ENCODE measurements at places on chromosomes 4 and X.

DNA sequence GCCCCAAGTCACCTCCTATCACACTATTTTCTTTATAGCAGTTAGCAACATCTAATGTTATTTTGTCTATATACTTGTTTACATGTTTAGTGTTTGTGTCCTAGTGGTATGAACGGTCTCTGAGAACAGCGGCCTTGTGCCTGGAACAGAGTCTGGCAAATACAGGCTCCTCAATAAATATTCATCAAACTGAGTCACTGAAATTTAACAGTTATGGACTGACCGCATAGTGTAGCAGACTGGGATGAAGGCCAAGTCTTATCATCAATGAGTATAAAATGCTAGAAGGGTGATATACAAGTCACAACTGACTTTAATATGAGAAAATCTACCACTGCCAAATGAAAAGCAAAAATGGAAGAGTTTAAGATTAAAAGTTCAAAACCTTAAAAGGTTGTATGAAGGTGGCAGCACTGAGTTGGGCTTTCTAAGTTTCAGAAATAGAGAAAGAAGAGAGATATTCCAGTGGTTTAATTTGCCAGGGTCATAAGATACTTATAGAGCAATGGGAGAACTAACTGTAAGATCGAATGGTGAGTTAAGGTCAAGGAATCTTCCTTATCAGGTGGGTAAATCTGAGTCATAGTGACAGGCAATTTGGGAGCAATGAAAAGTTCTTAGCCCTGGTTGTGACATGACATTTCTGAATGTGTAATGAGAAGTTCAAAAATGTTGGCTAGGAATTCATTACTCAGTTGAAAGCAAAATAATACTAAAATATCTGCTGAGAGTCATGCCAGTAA, 34.9 kb downstream of the ELOVL6 start:
- DNase-seq, result peak; percentile 81

DNA sequence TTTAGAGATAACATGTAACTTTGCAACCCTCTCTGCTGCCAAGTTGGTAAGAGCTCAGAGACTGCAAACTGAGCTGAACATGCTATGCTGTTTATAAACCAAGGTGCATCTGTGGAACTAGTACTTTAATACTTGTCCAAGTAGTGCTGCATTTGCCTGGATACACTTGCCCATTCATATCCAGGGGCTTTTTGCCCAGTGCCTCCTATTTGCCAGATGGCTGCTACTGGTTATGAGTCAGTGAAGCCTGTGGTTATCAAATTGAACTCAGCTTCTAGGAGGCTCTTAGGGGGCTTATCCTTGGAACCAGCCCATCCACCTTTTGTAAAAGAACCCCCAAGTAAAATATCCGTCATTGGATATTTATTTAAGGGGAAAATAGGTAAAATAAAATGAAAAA, 79.6 kb downstream of the AFF2 start:
- DNase-seq, result no peak

DNA sequence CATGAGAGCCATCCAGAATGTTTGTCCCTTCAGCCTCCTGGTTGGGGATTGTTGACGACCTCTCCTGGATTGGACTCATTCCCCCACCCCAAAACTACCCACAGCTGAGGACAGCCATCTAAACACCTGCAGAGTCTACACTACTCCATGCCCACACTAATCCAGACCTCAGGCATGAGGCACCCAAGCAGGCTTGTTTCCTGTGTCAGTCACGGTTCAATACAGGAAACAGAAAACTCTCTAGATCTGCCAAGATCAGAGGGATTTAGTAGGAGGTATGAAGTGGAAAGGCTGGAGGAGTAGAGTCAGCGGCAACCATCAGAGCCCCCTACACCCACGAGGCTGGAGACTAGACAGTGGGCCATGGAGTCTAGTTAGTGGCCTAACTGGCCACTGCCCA, 37.7 kb downstream of the HAND2 start:
- no peak for DNase-seq

DNA sequence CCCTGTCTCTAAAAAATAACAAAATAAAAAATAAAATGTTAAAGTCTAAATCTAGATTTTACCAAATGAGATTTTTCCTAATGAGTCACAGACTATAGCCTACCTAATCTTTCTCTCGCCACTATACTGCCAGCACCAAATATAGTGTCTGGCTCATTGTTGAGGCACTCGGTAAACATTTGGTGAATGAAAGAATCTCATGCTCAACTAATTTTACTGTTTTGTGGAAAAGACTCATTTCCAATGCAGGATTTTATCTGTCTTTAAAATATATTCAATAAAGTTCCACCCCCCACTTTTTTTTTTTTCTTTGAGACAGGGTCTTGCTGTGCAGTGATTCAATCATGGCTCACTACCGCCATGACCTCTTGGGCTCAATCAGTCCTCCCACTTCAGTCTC, 71.5 kb downstream of the PLS3 start:
- peak; percentile 51 for DNase-seq

DNA sequence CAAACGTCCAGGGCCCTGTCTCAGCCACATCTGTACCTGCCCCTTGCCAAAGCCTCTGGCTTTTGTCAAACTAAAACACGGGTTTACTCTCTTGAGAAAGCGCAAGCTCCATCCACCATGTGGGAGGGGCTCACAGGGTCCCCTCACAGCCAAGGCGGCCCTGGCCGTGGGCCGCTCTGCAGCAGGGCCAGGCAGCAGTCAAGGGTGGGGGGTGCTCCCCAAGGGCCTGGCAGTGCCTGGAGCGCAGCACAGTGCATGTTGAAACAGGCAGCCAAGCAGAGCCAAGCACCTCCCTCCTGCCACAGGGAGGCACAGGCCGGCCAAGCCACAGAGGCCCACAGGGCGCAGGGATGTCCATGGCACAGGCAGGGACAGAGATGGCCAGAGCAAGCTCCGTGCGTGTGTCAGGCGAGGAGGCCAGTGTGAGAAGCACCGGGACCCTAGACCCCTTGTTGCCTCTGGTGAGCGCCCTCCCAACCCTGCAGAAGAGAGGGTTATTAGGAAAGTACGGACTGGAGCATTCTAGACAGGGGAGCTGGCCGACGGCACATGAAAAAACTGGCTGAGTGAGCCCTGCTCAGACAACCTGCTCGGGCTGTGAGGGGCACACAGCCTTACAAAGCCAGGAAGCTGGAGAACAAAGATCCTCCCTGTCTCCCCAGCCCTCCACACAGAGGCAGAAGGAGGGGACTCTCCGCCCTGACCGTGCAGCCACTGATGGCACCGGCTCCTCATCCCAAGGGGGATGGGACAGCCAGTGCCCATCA, 39.0 kb downstream of the FAM53A start:
- no peak for DNase-seq

- no peak for DNase-seq
Measured at GRCh38 chr4:22021106-22021505, 72.5 kb upstream of the KCNIP4 start.

GRCh38 chr4:93467484-93468155, 360.9 kb upstream of the ATOH1 start:
- DNase-seq, result no peak

GRCh38 chr4:53905941-53906377, 158.4 kb downstream of the CHIC2 start:
- DNase-seq, result peak; percentile 79

DNA sequence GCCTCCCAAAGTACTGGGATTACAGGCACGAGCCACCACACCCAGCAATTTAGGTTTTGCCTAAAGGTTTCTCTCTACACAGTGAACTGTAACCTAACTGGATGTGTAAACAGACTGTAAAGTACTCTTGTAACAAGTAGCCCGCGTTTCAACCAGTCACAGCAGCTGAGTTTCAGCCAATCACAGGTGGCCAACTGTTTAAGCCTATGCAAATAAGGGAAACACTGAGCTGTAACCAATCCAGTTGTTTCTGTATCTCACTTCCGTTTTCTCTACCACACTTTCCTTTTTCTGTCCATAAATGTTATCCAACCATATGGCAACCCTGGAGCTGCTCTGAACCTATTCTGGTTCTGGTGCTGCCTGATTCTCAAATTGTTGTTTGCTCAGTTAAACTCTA, 59.9 kb downstream of the DIPK2B start:
- no peak for DNase-seq

GRCh38 chr4:4614925-4615678, 73.3 kb upstream of the STX18 start:
- peak; percentile 74 for DNase-seq

DNA sequence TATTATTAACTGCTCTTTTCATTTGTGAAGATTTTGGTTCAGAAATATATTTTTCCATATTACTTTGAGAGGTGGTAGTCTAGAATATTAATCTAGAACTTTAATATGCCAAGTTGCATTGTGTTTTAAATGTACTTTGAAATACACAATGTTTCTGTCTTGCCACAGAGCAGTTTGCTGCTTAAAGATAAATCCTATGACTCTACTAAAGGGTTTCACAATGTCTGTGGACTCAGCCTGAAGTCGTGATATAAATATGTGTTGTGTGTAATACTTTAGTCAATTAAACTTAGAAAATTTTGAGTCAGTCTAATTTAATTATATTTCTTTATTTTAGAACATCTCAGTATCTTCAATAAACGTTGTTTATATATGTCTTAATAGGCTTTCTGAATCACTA, 1771.7 kb upstream of the PCDH7 start:
- no peak for DNase-seq

DNA sequence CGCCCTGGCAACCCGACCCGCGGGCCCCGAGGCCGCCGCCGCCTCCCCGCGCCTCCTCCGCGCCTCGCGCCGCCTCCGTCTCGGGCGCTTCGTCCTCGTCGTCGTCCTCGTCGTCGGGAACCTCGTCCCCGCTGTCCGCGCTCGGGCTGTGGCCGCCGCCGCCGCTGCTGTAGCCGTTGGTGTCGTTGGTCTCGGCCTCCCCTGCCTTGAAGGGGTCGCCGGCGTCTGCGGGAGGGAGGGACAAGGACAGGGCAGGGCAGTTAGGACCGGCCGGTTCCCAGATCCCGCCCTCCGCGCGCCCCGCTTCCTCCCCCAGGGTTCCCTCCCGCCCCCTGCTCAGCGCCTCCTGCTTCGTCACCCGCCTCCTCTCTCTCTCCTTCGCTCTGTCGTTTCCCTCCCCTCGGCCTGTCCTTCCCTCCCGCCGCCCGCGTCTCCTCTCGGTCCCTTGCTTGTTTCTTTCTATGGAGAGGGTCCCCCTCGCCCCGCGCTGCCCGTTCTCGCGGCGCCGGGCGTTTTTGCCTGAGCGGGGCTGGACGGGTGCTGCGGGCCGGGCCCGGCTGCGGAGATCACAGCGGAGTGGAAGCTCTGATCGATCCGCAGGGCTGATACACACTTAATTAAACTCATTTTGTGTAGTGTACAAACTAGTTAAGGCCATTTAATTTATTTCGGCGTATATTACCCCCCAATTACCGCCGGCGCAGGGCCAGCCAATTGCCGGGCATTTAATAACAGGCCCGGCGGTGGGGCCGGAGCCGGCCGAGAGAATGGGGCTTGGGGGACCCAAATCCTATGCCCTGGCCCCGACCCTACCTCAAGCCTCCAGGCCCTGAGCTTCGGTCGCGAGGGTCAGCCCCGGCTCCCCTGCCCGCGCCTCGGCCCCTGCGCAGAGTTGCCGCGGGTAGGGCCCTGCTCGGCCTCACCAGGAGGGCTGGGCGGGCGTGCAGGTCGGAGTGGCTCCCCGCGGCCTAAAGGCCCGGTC, 2.4 kb downstream of the NKX1-1 start:
- no peak for DNase-seq

GRCh38 chr4:140136509-140136908, 17.5 kb downstream of the MAML3 start:
- peak; percentile 49 for DNase-seq

DNA sequence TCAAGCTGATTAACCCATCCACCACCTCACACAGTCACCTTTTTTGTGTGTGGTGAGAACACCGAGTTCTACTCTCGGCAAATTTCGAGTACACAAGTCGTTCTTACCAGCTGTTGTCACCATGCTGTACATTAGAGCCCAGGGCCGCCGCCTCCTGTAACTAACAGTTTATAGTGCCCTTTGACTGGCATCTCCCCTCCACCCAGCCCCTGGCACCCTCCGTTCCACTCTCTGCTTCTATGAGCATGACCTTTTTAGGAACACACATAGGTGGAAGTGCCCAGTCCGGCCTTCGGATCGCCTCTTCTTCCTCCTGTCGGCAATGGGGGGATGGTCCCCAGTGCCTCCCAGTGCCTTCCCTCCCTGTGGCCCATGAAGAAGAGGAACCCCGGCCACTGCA, 141.4 kb downstream of the STK32B start:
- DNase-seq, result no peak

GRCh38 chr4:70000711-70001110, 4.9 kb downstream of the STATH start:
- DNase-seq, result no peak

DNA sequence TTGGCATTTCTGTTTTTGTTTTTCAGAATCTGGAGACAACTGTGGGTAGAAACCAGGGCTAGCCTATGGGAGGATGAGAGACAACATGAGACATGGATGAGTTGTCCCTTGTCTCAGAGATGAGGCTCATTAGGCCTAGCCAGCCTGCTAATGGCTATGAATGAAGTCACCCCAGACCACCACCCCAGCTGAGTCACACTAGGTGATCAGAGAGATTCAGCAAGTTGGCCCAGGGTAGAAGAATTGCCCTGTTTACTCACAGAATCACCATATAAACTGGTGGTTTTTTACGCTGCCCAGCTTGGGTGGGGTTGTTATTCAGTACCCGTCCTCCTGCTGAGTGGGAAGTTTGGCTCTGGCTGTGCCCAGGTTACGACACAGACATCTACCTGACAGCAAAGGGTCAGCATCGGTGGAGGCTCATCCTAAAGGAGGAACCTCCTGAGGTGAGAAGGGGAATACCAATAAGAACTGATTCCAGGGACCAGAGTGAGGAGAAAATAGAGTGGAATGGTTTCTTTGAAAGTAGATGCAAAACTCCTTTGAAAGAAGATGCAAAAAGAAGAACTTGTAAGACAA, 17.2 kb upstream of the ARSJ start:
- DNase-seq, result peak; percentile 48

DNA sequence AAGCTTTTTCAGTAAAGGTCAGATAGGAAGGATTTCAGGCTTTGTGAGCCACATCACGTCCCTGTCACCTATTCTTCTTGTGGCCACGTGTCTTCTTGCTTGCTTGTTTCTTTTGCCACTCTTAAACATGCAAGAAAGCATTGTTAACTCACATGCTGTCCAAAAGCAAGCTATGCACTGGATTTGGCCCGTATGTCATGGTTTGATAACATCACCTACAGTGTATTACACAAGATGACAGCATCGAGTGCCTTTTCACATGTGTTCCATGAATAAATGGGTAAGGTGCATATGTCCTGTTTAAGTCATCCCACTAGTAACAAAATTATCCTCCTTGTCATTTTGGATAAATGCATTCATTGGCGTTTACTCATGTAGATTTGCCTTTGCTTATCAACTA, 468.0 kb upstream of the FAT1 start:
- DNase-seq, result no peak

DNA sequence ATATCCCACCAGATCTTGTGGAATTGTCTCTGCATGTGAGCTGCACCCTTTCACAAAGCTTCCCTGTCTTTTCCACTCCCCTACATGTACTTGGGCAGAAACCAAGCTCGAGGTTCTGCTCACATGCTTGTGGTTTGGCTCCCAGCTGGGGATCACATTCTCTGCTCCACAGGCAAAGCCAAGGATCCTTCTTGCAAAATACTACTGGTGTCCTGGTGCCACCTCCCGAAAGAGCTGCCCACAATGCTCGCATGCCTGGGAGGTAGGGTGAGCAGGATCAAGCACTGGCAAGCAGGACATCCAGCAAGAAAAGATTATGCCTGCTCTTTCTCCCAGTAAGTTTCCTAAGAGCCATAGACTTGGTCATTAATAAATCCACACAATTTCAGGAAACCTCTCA, 45.1 kb upstream of the PPARGC1A start:
- DNase-seq, result peak; percentile 87

- DNase-seq, result no peak
Measured at GRCh38 chrX:41708486-41708885, 15.5 kb upstream of the GPR82 start.

- DNase-seq, result no peak
Measured at GRCh38 chr4:42088386-42088785, 64.1 kb downstream of the BEND4 start.

GRCh38 chrX:102976286-102976685, 39.2 kb downstream of the RAB40AL start:
- DNase-seq, result no peak

All from fibroblast of skin of abdomen (primary cell).